RWPE1 (cell line): ENCODE measurements at places on chromosomes 7 and 10.

GRCh38 chr10:94397549-94398370 is 4.6 kb upstream of the TBC1D12 start:
- peak; percentile 20 for DNase-seq

- DNase-seq, result no peak
Observed at GRCh38 chr7:7938471-7938870, 30.1 kb upstream of the GLCCI1 start.

DNA sequence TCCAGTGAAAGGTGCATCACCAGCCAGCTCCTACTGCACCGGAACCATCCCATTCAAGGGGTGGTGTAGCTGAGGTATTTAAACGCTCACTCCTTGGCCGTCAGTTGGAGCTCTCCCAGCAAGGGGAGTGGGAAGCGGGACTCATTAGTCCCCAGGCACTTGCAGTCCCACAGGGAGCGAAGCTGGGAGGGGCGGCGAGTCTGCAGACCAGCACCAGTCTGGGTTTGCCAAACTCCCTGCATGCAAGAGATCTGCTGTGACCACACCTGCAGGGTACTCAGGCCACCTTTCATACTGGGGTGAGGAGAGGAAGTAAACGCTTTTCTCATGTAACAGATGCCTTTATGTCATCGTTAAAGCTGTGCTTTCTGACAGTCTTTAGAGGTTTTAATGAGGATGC is 187.9 kb downstream of the PTPRN2 start:
- DNase-seq, result no peak

- DNase-seq, result no peak
Observed at GRCh38 chr10:96639899-96640298, 53.1 kb upstream of the TM9SF3 start.

DNA sequence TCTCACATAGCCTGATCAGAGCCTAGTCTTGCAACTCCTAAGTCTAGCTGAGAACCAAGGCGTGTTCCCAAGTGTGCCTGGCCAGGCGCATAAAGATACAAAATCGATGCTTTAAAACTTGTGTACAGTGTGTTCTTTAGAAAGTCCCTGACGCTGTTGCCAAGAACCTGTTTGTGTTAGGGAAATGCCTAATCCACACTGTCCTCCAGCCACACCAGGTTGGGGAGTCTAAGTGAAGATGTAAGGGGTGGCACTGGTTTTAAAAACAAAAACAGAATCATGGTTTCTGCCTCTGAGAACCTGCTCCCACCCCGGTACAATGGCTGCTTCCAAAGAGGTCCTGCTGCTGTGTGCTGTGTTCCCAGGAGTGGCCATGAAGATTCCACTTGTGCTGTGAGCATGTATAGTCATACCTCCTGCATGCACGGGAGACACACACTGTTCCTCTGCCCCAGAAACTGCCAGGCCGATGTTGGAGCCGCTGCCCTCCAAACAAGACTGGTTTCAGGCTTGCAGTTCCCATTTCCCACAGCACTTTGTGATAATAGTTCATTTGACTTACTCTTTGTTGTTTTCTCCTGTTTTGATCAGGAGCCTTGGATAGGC is 88.5 kb downstream of the CCNY start:
- no peak for DNase-seq

DNA sequence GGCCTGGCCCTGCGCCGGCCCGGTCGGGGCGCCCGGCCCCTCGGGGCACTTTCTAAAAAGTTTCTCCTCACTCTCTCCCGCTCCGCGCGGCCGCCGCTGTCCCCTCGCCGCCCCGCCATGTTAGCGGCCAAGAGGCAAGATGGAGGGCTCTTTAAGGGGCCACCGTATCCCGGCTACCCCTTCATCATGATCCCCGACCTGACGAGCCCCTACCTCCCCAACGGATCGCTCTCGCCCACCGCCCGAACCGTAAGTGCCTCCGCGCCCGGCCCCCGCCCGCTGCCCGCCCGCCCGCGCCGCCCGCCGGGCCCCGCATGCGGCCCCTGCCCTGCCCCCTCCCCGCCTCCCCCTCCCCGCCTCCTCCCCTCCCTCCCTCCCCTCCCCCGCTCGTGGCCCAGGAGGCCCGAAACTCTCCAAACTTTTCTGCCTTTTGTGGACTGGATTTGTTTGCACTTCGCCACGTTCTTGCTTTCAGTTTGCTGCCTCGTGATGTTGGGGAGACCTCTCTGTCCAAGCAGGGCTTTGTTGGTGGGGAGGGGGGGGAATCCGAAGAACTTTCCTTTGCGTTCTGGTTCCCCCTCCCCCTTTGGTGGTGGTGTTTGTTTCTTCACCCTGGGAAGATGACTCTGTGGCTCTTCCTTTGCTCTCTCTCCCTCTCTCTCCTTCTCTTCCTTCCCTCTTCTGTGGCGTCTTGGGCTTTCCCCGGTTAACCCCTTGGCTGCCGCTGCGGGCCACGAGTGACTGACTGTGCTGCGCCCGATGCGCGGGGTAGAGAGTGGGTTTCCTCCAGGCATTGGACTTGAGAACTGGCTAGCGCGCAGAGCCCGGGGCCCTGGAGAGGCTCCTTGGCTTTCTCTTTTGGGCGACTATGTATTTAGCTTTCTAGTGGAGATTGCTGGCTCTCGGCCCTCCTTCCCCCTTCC is 1.6 kb downstream of the TCF7L2 start:
- no peak for DNase-seq
